ENCODE measurements at places on chromosomes 12 and 14. TPM values are rescaled to one million over a fixed set of nuclear protein-coding genes. Genes with fewer than 3 reads are reported as not detected.

- DNase-seq, result no peak
These were observed 159.8 kb downstream of the TGFB3 start for GRCh38 chr14:75821831-75822521.

DNA sequence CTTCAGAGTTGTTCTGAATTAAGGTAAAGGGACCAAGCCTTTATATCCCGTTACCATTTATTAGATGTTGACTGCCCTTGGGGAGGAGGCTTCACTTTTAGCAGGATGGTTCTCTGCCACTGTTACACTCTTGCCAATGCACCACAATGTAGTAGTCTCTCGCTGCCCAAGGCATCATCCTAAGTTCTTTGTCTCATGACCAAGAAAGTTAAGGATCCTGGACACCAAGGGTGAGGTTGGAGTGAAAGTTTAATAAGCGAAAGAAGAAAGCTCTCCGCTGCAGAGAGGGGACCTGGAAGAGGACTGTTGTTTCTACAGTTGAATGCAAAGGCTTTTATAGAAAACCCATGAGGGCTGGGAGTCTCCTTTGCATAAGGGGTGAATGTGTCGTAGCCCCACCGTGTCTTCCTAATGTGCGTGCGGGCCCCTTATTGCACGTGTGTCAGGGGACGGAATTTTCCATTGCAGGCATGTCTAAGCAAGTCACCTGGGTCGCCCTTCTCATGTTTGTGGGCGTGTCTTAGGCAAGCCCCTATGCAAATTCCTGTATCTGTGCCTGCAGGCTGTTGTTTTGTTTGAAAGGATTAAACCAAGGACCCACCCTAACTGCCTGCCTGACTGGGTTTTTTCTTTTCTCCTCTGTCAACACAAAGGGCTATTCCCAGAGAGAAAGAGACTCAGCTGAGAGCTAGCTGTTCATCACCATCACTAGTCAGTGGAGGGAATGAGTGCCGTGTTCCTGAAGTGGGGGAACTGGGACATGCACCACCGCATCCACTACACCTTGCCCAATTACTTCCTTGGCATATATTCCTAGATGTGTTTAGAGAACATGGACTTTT lies 17.6 kb upstream of the RNASE1 start:
- no peak for DNase-seq

The YY1 gene
- 40.2 TPM for total RNA-seq

GRCh38 chr12:52615208-52615868 lies 3.0 kb downstream of the KRT73 start:
- no peak for DNase-seq

- DNase-seq, result peak; percentile 61
These were observed 16.5 kb downstream of the NINJ2 start for GRCh38 chr12:646442-647384.

DNA sequence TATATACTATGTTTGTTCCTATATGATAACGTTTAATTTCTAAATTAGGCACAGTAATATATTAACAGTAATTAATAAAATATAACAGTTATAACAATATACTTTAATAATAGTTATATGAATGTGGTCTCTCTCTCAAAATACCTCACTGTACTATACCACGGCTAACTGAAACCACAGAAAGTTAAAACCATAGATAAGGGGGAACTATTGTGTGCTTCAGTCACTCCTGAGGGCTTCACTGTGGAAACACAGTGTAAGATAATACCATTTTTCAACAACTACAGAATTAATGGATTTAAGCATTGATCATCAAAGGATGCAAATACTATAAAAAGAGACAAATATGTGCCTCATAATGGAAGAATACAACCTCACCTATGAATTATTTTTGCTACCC lies 266.4 kb upstream of the RGS6 start:
- DNase-seq, result no peak

The ARHGAP9 gene
- 8.1 TPM for total RNA-seq

The IGF1 gene
- 3.6 TPM for total RNA-seq

The KERA gene
- total RNA-seq, result not detected

The CCDC77 gene
- 8.5 TPM for total RNA-seq

DNA sequence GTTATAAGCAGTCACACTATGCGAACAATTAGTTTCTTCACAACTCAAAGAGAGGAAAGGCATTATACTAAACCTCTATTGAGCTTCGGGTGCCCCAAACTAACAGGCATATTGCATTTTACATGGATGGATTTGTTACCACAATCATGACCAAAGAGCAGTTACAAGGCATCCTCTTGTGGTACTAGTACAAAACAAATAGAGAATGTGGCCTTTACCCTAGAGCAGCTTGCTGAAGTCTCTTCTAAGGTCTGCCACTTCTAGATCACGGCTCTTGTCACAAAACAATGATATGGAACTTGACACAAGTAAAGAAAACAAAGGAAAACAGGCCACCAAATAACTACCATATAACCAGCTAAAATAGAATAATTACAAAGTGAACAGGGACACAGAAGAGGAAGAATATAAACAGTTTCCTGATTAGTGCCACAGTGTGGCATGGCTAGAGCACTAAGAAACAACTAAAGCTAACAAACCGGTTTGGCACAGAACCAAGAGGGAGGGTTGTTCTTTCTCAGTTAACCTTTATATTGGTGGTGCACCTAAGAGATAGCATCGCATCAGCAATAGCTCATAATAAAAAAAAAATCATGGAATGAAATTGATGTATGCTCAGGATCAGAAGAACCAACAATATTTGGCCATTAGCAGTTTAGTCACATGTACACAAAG lies 209.7 kb upstream of the ATP2B1 start:
- DNase-seq, result no peak

DNA sequence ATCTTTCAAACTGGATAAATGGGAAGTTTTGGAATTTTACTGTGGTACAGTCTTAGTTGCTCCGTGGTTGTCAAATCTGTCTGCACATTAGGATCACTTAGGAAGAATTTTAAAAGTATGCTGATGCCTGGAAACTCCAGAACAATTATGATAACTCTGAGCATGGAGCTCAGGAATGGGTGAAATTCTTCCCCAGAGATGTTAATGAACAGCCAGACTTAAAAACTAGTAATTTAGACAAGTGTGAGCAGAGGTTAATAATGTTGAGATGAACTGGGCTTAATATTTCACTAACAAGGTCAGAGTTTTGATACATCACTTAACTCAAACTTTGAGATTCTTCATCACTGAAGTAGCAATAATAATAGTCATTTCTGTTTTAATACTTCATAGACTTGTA lies 94.5 kb downstream of the NTS start:
- DNase-seq, result no peak

- DNase-seq, result no peak
These were observed 86.2 kb downstream of the RIN3 start for GRCh38 chr14:92599811-92600210.

DNA sequence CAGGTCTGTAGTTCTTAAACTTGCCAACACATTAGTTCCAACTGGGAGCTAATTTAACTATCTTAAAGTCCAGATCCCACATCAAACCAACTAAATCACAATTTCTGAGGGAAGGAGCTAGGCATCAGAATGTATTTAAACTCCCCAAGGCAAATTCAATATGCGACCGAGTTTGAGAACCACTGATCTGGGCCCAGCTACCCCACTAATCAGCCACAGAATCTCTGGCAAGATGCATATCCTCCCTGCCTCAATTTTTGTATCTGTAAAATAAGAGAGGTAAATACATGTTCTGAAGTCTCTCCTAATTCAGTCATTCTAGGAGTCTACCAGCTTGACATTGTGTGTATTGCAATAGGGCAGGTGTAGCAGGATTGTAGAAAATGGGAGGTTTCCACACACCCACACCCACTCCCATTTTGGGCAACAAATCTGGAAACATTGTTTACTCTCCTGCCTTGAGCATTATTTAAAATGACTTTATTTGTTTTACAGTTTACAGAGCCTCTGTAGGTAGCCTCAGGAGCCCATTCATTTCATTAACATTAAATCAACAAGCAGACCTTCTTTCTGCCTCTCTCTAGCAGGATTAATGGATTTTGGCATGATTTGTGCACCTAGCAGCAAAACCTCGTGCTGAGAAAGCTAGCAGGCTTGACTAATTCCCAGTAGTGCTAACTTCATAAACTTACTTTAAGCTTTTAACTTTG lies 15.6 kb downstream of the LGR5 start:
- DNase-seq, result no peak

GRCh38 chr12:2692080-2692479 lies 102.7 kb upstream of the FKBP4 start:
- DNase-seq, result no peak

DNA sequence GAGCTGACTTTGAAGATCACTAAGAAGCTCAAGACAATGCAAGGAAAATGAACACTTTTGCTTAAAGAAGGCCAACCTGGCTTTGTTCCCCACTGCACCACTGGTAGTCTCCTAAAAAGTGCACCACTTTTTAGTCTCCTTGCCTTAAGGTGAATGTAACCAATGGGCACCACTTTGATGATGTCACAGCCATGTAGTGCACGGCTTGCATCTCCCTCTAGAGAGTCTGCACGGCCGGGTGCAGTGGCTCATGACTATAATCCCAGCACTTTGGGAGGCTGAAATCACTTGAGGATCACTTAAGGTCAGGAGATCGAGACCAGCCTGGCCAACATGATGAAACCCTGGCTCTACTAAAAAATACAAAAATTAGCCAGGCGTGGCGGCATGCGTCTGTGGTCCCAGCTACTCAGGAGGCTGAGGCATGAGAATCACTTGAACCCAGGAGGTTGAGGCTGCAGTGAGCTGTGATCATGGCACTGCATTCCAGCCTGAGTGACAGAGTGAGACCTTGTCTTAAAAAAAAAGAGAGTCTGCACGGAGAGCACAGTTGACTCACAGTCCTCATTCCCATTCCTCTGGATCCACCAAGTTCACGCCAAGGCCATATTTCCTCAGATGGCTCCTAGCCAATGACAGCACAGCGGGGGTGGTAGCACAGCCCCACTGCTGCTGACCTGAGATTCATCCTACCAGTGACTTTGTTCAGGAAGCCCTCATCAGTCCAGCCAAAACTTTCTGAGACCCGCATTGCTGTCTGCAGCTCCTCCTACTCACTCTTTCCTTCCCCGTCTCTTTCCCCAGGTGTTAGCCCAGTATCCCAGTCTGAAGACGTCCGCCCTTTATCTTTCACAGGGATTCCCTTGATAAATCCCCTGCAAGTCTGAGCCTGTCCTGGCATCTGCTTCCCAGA lies 16.5 kb upstream of the IFT81 start:
- DNase-seq, result peak; percentile 88

DNA sequence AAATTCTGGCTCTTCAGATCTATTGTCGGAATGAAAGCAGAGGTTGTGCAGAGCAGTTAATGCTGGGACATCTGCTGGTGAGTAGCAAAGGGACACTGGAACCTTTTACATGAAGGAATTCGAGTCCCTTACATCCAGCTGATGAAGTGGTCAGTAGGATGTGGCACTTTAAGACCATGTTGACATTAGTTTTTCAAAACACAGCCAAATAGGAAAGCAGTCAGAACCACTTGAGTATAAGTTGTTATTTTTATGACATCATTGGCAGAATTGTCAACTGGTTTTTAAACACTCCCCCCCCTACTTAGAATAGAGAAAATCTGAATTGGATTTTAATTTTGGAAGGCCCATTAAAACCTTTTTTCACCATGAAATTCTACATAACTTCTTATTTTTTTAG lies 46.8 kb upstream of the AMN start:
- no peak for DNase-seq

- no peak for DNase-seq
These were observed 215.0 kb upstream of the USP15 start for GRCh38 chr12:62045211-62045610.

The C12orf56 gene
- not detected for total RNA-seq

DNA sequence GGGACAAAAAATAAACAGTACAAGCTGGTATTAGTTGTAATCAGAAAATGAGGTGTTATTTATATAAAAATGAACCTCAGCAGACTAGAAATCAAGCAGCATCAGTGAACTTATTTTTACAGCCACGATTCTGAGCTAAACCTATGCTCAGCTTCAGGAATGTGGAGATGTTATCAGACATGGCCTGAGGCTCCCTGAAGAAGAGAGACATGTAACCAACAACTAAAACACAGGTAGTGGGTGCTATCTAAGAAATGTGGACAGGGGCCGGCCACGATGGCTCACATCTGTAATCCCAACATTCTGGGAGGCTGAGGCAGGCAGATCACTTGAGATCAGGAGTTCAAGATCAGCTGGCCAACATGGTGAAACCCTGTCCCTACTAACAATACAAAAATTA lies 534.3 kb downstream of the VRK1 start:
- no peak for DNase-seq

DNA sequence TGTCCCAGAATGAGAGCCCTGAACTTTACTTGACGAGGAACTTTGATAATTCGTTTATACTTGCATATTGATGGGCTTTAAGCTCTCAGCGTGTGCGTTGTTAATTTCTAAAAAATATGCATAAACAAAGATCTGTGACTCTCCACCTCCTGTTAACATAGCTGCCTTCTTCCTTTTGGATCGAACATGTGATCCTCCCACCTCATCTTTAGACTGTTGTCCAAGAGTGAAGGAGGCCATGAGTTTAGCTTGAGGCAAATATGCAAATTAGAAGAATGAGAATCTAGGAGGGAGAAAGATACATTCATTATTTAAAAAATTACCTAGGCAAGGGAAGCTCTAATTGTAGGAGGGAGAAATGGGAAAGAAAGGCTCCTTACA lies 617 bp downstream of the TTC8 start:
- DNase-seq, result no peak

GRCh38 chr12:6461401-6462233 lies 8.9 kb downstream of the VAMP1 start:
- no peak for DNase-seq

The LTA4H gene
- total RNA-seq, result 121 TPM

The KRT83 gene
- total RNA-seq, result not detected

DNA sequence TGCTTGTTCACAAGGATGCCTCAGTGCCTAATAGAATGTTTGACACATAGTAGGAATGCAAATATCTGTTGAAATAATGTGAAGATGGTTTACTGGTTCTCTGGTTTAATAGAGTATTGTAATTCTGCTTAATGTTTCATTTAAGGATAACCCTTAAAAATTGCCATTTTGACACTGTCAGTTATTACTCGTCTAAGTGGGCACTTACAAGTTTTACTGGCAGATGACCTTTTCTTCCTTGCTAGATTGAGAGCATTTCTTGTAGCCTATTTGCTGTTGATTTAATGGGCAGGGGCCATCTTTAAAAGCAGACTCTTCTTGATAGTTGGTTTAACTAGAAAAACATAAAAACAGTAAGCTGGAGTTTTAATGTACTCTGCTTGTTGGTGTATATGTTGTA lies 1.9 kb downstream of the TMEM263 start:
- no peak for DNase-seq

The LRRC10 gene
- not detected for total RNA-seq

- DNase-seq, result no peak
These were observed 16.2 kb upstream of the DICER1 start for GRCh38 chr14:95173518-95173917.

- DNase-seq, result no peak
These were observed 383.8 kb downstream of the NOVA1 start for GRCh38 chr14:26213846-26214575.

The NANOG gene
- 1.6 TPM for total RNA-seq

- no peak for DNase-seq
These were observed 29.2 kb downstream of the CRADD start for GRCh38 chr12:93706387-93706786.

Data from uterus (tissue), 4 donors.